ENCODE measurements at places on chromosomes 13 and 19. TPM values are rescaled to one million over a fixed set of nuclear protein-coding genes. Genes with fewer than 3 reads are reported as not detected.
A peak's percentile ranks its signal among the peaks of the same experiment; 100 is the strongest.

GRCh38 chr19:33529094-33529676 is 7.6 kb upstream of the PEPD start:
- no peak for DNase-seq

DNA sequence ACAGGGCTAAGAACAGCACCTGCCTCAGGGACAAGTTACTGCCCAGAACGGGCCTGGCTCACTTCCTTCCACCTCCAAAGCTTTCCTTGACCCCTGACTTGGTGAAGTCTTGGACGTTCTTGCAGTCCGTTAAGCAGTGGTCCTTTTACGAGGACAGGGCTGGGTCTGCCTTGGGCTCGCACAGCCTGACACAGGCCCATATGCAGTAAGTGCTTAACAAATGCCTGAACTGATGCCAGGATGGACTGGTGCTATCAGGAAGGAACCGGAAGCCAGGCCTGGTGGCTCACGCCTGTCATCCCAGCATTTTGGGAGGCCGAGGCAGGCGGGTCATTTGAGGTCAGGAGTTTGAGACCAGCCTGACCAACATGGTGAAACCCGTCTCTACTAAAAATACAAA is 1.8 kb upstream of the PLK5 start:
- DNase-seq = no peak

- no peak for DNase-seq
Measured at GRCh38 chr13:98345107-98345935, 168.3 kb upstream of the RNF113B start.

DNA sequence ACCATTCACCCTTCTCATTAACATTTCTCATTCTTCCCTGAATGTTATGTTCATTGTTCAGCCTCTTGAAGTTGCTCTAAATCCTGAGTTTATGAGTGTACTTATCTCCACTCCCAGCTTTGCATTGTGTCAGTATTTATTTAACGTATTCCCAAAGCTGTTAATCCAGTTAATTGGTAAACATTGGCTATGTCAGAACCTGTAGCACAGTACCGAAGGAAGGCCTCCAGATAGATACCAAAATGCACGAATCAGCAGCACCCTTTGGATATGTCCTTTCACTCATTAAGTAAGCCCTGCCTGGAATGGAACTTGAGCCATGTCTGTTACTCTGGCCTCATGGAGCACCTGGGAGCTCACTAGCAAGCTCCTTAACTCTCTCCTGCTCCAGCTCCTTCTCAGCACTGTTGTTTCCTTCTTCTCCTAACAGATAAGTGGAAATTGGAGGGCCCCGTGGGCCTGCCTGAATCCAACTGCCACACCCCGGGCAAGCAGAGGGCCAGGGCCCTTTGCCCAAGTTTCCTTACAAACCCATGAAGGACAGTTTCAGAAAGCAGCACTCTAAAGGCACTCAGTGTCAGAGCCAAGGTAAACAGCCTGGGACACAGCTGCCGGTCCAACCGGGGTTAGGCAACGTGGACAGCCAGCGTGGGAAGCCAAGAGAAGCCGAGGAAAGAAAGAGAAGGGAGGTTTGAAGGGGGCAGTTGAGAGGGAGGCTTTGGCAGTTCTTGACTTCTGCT is 155.0 kb upstream of the SERP2 start:
- no peak for DNase-seq

- DNase-seq = no peak
Measured at GRCh38 chr13:106596275-106596937, 28.5 kb upstream of the ARGLU1 start.

DNA sequence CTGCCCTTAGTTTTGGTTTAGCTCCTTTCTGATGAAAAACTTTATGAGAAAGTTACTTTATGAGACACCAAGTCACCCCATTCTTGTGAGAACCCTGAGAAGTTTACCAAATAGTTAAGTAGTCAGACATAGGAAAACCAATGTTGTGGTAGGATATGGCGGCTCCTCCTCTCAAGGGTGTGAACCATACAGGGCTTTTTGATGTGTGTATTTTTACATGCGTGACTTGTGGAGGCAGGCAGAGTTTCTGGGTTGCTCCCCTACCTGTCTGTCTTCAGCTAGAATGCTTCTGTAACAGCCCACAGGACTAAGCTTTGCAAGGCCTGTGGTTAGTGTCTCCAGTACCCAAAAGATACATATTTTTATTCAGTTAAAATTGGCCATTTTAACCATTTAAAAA is 18.3 kb downstream of the UBAC2 start:
- DNase-seq = no peak

RDH8 gene
- not detected for total RNA-seq

CEACAM16 gene
- total RNA-seq = not detected

DNA sequence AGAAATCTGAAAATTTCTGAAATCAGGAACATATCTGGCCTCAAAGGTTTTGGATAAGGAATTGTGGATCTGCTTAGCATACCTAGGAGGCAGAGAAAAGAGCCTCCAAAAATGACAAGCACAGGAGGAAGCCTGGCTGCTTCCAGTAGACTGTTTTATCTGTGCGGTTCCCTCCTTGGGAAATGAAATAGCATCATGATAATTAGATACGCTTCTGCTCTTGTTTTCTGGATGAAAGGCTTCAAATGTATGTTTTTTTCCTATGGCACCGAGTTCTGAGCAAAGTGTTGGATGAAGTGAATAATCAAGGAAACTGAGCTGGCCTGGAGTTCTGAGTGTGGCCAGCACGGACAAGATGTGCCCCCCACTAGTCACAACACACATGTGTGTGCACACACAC is 19.8 kb upstream of the GPR12 start:
- no peak for DNase-seq

DNA sequence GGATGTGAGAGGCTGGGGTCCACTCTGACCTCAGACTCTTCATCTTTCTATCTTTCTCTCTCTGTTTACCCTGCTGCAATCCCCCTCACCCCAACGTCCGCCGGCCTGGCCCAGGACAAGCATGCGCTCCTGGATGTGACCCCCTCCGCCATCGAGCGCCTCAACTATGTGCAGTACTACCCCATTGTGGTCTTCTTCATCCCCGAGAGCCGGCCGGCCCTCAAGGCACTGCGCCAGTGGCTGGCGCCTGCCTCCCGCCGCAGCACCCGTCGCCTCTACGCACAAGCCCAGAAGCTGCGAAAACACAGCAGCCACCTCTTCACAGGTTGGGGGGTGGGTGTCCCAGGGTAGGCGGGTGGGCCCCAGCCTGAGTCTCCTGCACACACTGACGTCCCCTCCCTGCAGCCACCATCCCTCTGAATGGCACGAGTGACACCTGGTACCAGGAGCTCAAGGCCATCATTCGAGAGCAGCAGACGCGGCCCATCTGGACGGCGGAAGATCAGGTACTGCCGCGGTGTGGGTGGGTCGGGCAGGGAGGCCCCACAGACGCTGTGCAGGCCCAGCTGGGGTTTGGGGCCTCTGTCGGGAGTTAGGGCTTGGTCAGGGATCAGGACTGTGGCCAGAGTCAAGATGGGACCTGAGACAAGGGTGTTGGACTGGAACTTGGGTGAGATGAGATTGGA is 15.0 kb downstream of the APBA3 start:
- peak; percentile 54 for DNase-seq

PODNL1 gene
- total RNA-seq = 0.10 TPM

- no peak for DNase-seq
Measured at GRCh38 chr13:40777809-40778175, 6.8 kb upstream of the MRPS31 start.

All from H7 (cell line).